Activated CD8-positive, alpha-beta T cell treated with anti-CD3 and anti-CD28 coated beads, Interleukin-2, amount 10 ng/mL, durations not matched to agents 7 days and 5 days (primary cell): ENCODE measurements at places on chromosomes 16 and 17.

DNA sequence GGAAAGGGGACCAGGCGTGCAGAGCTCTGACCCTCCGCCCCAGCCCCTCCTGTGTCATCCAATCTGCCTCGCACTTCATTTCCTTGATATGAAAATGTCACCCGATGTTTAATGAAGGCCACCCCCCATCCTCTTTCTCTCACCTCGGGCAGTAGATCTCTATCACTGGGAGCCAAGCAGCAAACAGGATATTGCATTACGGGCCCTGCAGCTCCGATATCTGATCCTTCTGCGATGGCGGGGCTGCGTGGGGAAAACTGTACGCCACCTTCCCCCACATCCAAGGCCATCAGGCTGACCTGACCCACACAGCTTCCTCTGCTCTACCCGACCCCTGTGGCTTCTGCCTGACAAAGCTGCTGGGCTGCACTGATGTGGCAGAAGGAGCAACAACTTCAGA is 74.9 kb downstream of the DYNLRB2 start:
- DNase-seq, result no peak

GRCh38 chr16:610513-611381 is 20.0 kb upstream of the WFIKKN1 start:
- DNase-seq, result peak; percentile 47

GRCh38 chr17:78535273-78536197 is 41.7 kb downstream of the DNAH17 start:
- DNase-seq, result peak; percentile 54

- DNase-seq, result no peak
These were observed 219.6 kb upstream of the IRX3 start for GRCh38 chr16:54506214-54506580.

- no peak for DNase-seq
These were observed 285.4 kb upstream of the PMFBP1 start for GRCh38 chr16:72457243-72457940.

- no peak for DNase-seq
These were observed 259.2 kb downstream of the CBLN1 start for GRCh38 chr16:49022351-49022963.

- no peak for DNase-seq
These were observed 63.8 kb upstream of the CHMP6 start for GRCh38 chr17:80927791-80928216.

- DNase-seq, result no peak
These were observed 73.4 kb downstream of the ZNF778 start for GRCh38 chr16:89290887-89291286.

DNA sequence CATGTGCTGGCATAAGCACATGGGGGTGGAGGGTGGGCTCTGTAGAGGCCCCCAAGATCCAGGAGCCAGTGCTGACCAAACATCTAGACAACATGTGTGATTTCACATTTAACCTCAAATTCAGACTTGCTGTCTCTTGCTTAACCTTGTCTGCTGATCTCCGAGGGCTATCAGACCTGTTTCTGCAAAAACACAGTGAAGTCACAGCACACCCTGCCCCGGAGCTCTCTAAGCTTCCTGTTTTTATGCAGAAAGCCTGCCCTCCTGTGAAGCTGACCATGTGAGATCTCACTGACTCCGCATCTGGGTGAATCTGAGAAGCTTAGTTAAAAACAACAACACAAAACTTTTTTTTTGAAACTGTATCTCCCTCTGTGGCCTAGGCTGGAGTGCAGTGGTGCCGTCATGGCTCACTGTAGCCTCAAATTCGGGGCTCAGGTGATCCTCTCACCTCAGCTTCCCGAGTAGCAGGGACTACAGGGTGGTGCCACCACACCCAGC is 6.6 kb upstream of the DPEP2 start:
- peak; percentile 56 for DNase-seq

- DNase-seq, result no peak
These were observed 730.7 kb downstream of the CDH11 start for GRCh38 chr16:64391063-64391600.

DNA sequence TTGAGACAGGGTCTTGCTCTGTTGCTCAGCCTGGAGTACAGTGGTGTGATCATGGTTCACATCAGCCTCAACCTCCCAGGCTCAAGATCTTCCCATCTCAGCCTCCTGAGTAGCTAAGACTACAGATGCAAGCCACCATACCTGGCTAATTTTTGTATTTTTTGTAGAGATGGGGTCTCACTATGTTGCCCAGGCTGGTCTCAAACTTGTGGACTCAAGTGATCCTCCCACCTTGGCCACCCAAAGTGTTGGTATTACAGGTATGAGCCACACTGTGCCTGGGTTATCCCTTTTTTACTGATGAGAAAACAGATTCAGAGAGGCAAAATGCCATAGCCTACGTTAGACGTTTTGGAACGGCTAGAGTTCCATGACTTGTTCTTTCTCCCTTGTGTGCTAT is 30.1 kb downstream of the SNX29 start:
- no peak for DNase-seq

GRCh38 chr17:28482551-28483199 is 9.2 kb downstream of the SLC13A2 start:
- DNase-seq, result no peak

GRCh38 chr17:62674363-62674739 is 46.9 kb downstream of the MRC2 start:
- DNase-seq, result no peak

GRCh38 chr16:56800355-56800754 is 64.7 kb upstream of the SLC12A3 start:
- DNase-seq, result no peak

DNA sequence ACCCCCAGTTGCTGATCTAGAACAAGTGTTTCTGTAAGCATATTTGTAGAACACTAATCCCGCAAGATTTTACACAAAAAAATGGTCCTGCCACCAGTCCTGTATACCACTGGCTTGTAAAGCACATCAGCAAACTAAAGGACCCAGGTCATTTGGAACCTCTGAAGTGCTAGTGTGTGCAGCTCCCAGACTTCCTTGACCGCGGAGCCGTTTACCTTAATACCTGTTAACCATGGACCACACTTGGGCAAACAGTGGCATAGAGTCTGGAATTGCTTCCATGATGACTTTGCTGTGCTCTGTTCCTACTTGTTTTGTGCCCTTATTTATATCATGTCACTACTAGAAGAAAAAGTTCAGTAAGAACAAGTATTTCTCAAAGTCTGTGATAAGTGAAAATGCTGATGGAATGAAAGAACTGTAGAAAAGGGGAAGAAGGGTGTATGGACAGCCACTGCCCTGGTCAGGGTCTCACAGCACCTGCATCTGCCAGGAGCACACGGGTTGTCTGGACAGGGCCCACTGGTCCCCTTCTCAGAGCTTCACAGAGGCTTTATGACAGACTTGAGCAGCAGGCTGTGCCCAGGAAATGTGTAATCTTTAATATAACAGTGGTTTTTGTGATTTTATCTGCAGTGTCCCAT is 29.3 kb downstream of the ALDH3A2 start:
- no peak for DNase-seq

DNA sequence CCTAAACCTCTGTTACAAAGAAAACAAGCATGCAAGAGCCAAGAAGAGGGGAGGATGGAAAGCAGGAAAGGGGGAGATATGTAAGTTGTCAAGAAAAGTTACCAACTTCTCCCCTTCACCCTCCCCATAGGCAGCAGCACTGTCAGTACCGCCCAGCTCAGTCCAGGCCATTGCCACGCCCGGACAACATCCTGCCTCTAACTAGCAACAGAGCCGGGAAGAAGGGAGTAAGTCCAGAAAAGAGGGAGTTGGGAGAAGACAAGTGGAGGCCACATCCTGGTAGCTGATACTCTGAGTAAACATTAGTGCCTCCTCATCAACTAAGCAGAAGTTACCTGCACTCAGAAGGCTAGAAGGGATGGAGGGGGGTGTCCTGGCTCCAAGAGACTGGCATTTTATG is 113.6 kb downstream of the SMG6 start:
- DNase-seq, result no peak

DNA sequence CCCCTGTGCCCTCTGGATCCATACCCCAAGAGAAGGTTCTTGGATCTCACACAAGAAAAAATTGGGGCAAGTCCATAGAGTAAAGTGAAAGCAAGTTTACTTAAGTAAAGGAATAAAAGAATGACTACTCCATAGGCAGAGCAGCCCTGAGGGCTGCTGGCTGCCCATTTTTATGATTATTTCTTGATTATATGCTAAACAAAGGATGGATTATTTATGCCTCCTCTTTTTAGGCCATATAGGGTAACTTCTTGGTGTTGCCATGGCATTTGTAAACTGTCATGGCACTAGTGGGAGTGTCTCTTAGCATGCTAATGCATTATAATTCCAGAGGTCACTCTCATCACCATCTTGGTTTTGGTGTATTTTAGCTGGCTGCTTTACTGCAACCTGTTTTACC is 70.8 kb downstream of the NLK start:
- no peak for DNase-seq
